GM04503 (cell line): ENCODE measurements at places on chromosomes 2 and 18.

- no peak for DNase-seq
Observed at GRCh38 chr18:63317982-63318888, 1.3 kb downstream of the BCL2 start.

GRCh38 chr2:12502759-12503158 is 214.0 kb upstream of the TRIB2 start:
- DNase-seq: no peak

GRCh38 chr2:47388888-47389287 is 14.1 kb upstream of the MSH2 start:
- DNase-seq: no peak

DNA sequence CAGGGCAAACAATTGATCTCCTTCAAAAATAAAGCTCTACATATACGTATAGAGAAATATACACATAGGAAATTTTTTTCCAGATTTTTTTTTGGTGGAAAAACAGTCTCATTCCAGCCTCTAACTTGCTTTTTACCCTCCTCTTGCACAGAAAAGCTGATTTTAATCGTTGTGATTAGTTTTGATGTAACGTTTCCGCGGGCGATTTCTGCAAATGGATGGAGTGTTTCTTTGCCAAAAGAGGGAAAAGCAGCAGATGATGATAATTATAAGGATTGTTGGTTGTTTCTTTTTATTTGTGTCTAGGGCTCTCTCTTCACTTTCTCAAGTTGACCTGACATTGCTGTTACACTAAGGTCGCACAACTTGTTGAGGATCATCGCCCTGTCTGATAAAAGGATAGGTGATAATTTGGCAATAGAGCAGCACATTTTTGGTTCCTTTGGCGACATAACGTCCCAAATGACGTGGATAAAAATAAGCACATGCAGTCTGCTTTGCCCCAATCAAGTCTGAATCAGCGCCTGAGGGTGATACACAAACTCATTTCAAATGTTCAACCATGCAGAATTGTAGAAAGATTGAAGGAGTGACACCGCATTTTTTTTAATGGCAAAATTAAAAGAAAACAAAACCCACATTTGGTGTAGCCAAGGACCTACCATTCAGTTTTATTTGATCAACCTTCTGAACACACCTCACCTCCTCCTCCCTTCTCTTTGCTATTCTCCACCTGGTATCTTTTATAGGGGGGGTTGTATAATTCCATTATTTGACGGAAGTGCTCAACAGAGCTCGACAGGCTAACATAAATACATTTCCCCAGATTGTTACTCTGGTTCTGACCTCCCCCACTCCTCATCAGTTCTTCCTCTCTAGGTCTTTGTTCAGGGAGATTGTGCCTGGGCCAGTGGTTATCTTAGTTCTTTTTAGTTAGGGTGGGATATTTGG is 109.6 kb upstream of the KCTD1 start:
- no peak for DNase-seq

DNA sequence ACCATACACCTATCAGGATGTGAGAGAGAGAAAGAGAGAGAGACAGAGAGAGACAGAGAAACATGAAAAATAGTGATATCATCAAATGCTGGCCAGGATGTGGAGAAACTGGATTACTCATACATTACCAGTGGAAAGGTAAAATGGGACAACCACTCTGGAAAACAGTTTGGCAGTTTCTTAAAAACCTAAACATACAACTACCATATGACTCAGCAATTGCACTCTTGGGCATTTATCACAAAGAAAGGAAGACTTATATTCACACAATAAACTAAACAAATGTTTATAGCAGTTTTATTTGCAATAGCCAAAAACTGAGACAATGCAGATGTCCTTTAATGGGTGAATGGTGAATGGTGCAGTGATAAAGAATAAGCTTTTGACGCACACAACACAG is 29.1 kb downstream of the SLC4A3 start:
- no peak for DNase-seq

DNA sequence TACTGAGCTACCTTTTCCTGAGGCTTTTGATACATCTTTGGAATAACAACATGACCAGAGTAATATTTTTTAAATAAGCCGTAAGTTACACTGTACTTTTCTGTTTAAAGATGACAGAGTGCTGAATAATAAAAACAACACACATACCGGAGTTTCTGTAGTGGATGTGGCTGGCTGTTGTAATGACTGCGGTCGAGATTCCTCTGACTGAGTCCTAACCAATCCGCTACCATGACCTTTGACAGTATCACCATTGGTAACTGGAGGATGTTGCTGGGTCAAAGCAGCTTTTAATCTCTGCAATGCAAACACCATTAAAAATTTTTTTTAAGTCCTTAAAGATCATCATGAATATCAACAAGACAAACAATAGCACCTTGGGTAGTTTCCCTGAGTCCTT is 70.7 kb downstream of the ATF2 start:
- DNase-seq: no peak

- peak; percentile 94 for DNase-seq
Observed at GRCh38 chr18:42038936-42039335, 83.9 kb downstream of the PIK3C3 start.

GRCh38 chr2:43043553-43043870 is 182.9 kb downstream of the ZFP36L2 start:
- no peak for DNase-seq

- DNase-seq: no peak
Observed at GRCh38 chr2:167943897-167944296, 303.5 kb downstream of the STK39 start.

GRCh38 chr2:213251618-213252017 is 32.6 kb upstream of the SPAG16 start:
- DNase-seq: no peak

- DNase-seq: no peak
Observed at GRCh38 chr2:39127973-39128372, 7.1 kb upstream of the SOS1 start.

DNA sequence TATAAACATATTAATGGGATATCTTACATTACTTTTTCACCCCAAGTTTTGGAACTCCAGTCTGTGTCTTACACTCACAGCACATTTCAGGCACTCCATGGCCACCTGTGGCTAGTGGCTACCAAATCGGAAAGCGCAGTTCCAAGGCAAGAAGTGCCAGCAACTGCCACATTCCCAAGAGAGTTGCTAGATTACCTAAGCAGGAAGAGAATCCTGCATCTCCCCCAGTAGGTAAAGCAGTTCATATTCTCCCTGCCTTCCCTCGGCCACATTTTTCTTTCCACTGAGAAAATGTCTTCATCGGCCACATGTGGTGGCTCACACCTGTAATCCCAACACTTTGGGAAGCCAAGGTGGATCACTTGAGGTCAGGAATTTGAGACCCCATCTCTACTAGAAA is 62.8 kb downstream of the MEX3C start:
- DNase-seq: no peak

GRCh38 chr2:208595386-208596275 is 189.0 kb downstream of the PTH2R start:
- no peak for DNase-seq

DNA sequence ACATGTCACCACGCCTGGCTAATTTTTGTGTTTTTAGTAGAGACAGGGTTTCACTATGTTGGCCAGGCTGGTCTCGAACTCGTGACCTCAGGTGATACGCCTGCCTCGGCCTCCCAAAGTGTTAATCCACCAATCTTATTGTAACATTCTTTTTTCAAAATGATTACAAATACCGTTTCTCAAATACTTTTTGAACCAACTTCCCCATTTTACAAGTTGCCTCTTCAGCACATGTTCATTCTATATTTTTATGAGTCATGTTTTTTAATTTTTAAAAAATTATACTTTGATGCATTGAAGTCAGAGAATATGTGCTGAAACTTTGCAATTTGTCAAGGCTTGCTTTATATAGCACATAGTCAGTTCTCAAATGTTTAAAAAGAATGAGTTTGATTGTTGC is 58.2 kb downstream of the QPCT start:
- no peak for DNase-seq

DNA sequence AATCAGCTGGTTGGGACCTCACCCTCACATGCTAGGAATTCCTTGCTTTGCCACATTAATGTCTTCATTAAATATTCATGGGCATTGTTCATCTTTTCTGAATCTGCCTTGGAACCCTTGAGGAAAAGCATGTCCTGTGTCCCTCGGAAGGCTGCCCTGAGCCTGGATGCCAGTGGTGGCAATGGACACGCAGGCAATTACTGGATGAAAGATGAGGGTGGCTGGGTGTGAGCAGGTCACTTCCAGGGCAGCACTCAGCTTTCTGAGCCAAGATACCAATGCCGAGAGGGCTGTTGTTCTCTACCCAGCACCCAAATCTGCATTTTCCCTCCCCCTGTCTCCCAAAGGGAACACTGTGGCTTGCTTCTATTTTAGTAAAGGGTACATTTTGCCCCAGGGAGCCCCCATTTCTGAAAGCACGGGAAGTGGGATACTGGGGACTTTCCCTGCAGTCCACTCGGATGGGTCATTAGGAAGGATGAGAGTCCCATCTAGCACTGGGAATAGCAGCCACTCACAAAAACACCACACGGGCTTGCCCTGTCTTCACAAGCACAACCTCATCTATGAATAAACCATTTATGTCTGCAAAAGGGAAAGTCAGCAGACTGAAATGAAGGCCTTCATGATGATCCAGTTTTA is 234.8 kb downstream of the SOX11 start:
- no peak for DNase-seq
